ENCODE measurements at places on chromosomes 12 and 14.

GRCh38 chr14:61187196-61187905 lies 93.8 kb downstream of the TMEM30B start:
- H3K27ac ChIP-seq = no peak overlapping the region
- no peak overlapping the region for H3K4me3 ChIP-seq
- no peak for DNase-seq
- no peaks in the 10 kb centered on the region for H3K4me1 ChIP-seq

- no peak overlapping the region for H3K4me3 ChIP-seq
- H3K27me3 ChIP-seq = no peaks in the 10 kb centered on the region
- H3K36me3 ChIP-seq = no peaks in the 10 kb centered on the region
- peaks cover 6% of the 10 kb centered on the region for H3K4me1 ChIP-seq
- DNase-seq = no peak
Measured at GRCh38 chr12:91142221-91142631, 30.9 kb upstream of the LUM start.

- H3K36me3 ChIP-seq = no peaks in the 10 kb centered on the region
- no peaks in the 10 kb centered on the region for H3K27me3 ChIP-seq
- no peak for DNase-seq
- H3K4me1 ChIP-seq = no peaks in the 10 kb centered on the region
Measured at GRCh38 chr14:103749860-103750259, 34.2 kb downstream of the ZFYVE21 start.

- no peak overlapping the region for H3K27ac ChIP-seq
- no peaks in the 10 kb centered on the region for H3K36me3 ChIP-seq
- H3K4me1 ChIP-seq = no peaks in the 10 kb centered on the region
- no peaks in the 10 kb centered on the region for H3K27me3 ChIP-seq
- H3K4me3 ChIP-seq = no peak overlapping the region
Measured at GRCh38 chr12:21301-22189, 45.0 kb upstream of the IQSEC3 start.

- no peak overlapping the region for H3K4me3 ChIP-seq
- H3K27ac ChIP-seq = no peak overlapping the region
- H3K4me1 ChIP-seq = peaks cover 8% of the 10 kb centered on the region
- no peaks in the 10 kb centered on the region for H3K36me3 ChIP-seq
- no peak for DNase-seq
- no peaks in the 10 kb centered on the region for H3K27me3 ChIP-seq
Measured at GRCh38 chr12:120646044-120646443, 5.6 kb downstream of the CABP1 start.

DNA sequence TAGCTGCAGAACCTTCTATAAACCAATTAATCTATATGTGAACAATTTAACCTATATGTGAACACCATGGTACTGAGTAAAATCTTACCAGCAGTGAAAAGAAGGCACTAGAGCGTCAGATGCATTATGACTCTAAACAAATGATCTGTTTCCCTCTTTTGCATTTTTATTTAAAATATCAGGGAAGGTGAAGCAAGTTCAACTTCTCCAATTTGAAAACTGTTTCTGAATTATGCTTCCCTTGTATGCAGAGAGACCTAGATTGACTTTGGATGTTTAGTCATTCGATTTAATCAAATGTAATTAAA lies 80.9 kb downstream of the DAD1 start:
- no peak overlapping the region for H3K4me3 ChIP-seq
- no peaks in the 10 kb centered on the region for H3K36me3 ChIP-seq
- peaks cover 18% of the 10 kb centered on the region for H3K4me1 ChIP-seq
- H3K27ac ChIP-seq = no peak overlapping the region
- no peaks in the 10 kb centered on the region for H3K27me3 ChIP-seq

All from Caco-2 (cell line).